Activated effector memory CD4-positive, alpha-beta T cell treated with Interleukin-2 at 50 U/mL for 16 hours (primary cell): ENCODE measurements at places on chromosomes 2 and 18.

DNA sequence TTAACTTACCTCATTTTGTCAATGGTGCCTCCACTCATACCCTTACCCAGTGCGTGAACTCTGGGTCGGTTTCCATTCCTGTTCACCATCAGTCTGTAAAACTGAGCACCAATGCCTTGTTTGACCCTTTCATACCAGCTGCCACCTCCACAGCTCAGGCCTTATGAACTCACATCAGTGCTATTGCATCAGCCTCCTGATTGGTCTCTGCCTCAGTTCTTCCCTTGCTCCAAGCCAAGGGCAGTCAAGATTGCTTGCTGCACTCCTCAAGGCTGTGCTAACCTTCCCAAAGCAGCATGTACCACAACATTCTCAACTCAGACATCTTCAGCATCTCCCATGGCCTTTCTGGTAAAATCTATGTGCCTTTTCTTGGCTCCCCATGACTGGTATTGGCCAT is 9.3 kb downstream of the CD28 start:
- no peak for DNase-seq

GRCh38 chr2:159609811-159610549 is 6.4 kb downstream of the BAZ2B start:
- DNase-seq: no peak

GRCh38 chr18:22172594-22173049 is 3.2 kb downstream of the GATA6 start:
- no peak for DNase-seq

- no peak for DNase-seq
Measured at GRCh38 chr2:212745359-212745758, 206.8 kb upstream of the ERBB4 start.

- no peak for DNase-seq
Measured at GRCh38 chr18:22556222-22557167, 138.8 kb upstream of the CTAGE1 start.

- DNase-seq: no peak
Measured at GRCh38 chr2:157769856-157770255, 106.3 kb downstream of the ACVR1 start.

GRCh38 chr18:58788971-58789875 is 75.5 kb upstream of the ZNF532 start:
- no peak for DNase-seq

DNA sequence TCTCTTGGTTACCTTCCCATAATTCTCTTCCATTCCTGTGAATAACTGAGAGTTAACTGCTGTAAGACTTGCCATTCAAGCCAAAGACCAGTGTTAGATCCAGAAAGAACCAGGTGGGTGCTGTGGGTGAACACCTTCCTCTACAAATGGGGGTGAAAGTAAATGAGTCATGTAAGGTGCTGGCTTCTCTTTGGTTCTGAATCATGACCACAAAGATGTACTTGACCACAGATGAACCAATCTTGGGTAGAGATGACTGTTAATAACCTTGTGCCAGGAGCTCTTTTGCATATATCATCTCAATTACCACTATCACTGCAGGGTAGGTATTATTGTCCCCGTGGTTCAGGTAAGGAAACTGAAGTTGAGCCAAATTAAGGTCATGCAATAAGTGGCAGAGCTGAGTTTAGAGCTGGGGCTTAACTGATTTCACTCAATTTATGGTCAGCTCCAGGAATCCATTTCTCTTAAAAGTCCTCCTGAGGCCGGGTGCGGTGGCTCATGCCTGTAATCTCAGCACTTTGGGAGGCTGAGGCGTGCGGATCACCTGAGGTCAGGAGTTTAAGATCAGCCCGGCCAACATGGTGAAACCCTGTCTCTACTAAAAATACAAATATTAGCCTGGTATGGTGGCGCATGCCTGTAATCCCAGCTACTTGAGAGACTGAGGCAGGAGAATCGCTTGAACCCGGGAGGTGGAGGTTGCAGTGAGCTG is 244.9 kb upstream of the CXCR4 start:
- no peak for DNase-seq

GRCh38 chr2:96864343-96865091 is 5.4 kb downstream of the SEMA4C start:
- DNase-seq: no peak

- no peak for DNase-seq
Measured at GRCh38 chr2:54984476-54984875, 65.8 kb downstream of the RTN4 start.

DNA sequence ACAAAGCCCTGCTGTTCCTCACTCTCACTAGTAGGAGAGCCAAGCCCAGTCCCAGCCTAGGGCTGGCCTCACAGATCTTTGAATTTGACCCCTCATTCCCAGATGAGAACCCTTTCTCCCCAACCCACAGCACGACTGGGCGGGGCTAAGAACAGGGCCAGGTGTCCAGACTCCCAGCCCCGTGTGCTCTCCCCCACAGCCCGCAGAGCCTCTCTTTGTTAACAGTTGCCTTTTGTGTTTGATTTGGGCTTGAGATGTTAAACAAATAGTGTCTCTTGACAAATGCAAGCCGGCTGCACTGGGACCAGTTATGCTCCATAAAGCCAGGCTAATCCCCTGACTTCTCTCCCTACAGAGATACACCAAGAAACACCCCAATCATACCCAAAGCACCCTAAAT is 4.7 kb upstream of the KCNK3 start:
- DNase-seq: no peak

- no peak for DNase-seq
Measured at GRCh38 chr18:80022613-80023012, 11.6 kb upstream of the RBFA start.

DNA sequence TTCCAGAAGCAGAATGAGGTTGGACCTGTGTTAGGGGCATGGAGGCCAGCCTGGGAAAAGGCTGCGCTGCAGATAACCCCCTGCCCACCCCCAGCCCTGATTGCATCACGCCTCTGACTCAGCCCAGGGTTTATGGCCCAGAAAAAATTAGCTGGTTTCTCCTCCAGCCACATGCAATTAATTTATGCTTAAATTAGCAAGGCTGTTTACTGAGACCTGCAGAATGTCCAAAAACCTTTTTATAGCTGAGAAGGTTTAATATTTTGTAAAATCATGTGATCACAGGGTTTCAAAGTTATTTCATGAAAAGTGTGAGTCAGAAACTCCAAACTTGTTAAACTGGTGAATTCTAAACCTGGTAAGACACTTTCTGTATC is 123.1 kb upstream of the HDAC4 start:
- DNase-seq: no peak

DNA sequence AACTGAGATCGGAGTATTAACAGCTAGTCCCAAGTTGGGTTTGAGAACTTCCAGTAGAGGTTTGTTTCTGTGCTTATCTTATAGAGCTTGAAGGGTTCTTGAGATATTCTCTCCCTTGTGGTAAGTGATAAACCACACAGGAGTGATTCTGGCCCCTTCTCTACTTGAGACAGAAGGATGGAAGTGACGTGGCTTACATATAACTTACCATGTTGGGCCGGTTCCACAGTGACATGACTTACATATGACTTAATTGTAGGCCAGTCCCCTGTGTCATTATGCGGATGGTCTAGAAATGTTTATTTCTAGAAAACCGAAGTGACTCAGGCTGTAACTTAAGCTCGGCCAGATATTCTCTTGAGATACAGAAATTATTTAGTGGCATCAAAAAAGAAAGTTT is 62.7 kb downstream of the TRAPPC12 start:
- DNase-seq: no peak

- DNase-seq: no peak
Measured at GRCh38 chr2:150542172-150542571, 54.7 kb upstream of the RND3 start.

- no peak for DNase-seq
Measured at GRCh38 chr2:58620896-58621295, 379.8 kb upstream of the FANCL start.

GRCh38 chr2:121689356-121689755 is 40.1 kb upstream of the CLASP1 start:
- no peak for DNase-seq

DNA sequence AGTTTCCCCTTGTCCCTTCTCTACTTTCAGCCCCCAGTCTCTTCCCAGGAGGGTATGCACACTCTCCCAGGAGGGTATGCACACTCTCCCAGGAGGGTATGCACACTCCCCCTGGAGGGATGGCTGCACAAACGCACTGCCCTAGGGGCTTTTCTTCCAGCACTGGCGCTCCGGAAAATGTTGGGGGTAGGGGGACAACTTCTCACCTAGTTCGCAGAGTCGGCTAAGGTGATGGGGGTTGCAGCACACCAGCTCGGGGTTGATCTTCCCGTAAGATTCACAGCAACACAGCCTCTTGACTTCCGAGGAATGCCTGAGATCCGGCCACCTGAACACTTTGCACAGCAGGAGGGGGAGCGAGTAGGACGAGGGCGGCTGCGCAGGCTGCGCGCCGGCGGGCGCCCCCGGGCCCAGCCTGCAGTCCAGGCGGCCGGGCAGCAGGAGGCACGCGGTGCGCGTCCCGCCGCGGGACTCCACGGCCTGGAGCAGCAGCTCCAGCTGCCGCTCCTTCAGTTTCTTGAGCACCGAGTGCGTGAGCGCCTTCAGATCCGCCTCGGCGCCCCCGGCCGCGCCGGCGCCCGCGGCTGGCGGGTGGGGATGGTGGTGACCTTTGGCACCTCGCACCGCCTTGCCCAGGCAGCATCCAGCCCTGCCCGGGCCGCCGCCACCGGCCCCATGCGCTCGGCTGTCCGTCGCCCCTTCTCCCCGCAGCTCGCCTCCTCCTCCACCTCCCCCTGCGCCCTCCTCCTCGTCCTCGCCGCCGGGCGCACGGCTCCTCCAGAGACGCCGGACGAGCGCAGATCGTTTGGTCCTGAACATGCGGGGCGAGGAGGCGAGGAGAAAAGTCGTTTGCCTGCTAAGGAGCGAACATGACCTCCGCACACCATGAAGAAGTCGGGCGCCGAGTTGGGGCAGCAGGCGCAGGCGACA is 894 bp downstream of the SMAD7 start:
- DNase-seq: no peak

- no peak for DNase-seq
Measured at GRCh38 chr18:48656582-48656981, 117.8 kb downstream of the CTIF start.

DNA sequence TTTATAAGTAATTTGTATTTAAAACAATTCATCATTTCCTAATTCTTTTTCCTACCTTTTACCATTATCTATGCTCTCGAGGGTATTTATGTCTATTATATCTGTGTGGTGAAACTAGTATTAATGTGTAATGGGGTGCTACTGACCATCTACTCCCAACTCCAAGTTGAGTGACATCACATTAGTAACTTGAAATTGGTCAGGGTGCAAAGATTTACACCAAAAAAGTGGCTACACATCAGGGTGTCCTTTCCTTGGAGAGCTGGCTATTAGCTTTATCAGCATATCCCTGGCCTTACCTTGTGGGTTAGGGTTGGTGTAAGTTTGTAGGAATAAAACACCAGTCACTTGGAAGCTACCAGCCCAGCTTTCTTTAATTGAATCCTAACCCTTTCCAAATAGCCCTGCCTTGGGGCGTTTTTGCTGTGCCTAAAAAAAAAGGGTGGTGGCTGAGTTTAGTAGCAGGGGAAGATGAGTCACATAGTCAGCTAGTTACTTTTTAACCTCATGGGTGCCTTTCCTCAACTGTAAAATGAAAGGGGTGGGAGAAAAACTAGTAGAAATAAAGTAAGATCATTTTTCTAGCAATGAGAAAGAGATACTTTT is 14.0 kb downstream of the ANXA4 start:
- DNase-seq: no peak

GRCh38 chr2:225670111-225670974 is 270.8 kb downstream of the NYAP2 start:
- no peak for DNase-seq

DNA sequence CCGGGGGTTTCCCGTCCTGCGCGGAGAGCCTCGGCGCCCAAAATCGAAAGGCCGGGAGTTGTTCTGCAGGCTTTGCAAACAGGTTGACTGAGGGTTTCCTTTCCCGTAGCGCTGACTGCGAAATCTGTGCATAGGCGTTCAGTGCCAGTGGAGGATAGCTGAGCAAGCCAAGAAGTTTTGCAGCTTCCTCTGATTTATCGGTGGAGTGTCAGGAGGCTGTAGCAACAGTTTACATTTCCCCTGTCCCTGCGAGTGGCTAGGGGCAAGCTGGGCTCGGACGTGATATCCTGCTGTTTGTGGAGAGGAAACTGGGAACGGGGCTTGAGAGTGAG is 694 bp downstream of the THSD7B start:
- DNase-seq: no peak

DNA sequence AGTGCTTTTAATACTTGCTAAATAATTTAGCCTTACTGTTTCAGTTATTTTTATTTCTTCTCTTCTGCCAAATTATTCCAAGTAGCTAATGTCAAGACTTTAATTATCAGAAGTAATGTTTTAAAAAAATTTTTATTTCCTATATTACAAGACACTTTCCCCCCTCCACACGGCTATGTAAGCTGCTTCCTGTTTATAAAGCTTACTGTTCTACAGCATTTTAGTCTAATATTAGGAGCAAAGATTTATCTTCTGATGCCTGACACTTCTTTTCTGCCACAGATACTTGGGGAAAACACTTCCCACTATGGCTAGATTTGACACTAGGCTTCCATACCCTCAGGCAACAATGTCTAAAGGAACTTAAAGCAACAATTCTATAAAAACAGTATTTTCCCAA is 62.3 kb downstream of the ROCK1 start:
- DNase-seq: no peak

- no peak for DNase-seq
Measured at GRCh38 chr18:55651236-55651635, 63.2 kb upstream of the TCF4 start.

GRCh38 chr2:191436368-191437055 is 191.3 kb downstream of the MYO1B start:
- no peak for DNase-seq

- DNase-seq: no peak
Measured at GRCh38 chr2:143068509-143068908, 60.7 kb upstream of the ARHGAP15 start.

DNA sequence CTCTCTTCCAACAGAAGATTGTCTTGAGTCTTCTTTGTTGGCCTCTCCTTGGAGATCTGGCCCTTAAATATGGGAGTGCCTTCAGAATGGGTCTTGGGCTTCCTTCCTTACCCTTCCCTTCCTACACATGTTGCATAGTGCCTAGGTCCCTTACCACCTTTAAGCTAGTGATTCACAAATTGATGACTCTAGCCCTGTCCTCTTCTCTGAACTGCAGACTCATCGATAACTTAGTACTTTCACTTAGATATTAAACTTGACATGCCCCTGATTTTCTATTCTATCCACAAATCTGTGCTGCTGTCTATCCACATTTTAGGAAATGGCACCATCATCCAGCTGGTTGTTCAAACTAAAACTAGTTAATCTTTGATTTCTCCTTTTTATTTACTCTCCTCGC is 9.1 kb upstream of the DYTN start:
- no peak for DNase-seq
